Anterior cingulate cortex (tissue), 58 donors: ENCODE measurements at places on chromosomes 3 and 15.

- no peak for DNase-seq
These were observed 43.5 kb upstream of the UBE2E1 start for GRCh38 chr3:23762214-23762613.

- DNase-seq, result no peak
These were observed 64.6 kb upstream of the UBE2E1 start for GRCh38 chr3:23741036-23741706.

- no peak for DNase-seq
These were observed 25.0 kb downstream of the MITF start for GRCh38 chr3:69764121-69764741.

DNA sequence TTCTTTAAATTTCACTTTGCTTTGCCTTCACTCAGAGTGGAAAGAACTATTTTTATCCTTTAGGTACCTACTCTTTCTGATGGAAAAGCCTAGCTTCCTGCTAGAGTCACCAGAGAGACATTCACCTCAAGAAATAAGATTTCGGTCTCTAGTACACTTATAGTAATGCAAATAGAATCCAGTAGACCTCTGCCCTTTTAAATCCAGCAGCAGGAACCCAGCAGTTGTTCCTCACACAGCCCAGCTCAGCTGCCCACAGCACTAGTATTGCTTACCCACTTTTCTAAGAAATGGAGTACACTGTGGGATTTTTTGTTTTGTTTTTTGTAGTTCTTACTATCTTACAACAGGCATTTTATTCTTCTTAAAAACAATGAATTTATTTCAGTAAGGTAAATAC is 497.0 kb upstream of the CCDC54 start:
- DNase-seq, result no peak

- DNase-seq, result no peak
These were observed 35.3 kb downstream of the MUC20 start for GRCh38 chr3:195755791-195756676.

GRCh38 chr3:174547801-174548435 is 311.2 kb upstream of the NAALADL2 start:
- no peak for DNase-seq

- DNase-seq, result no peak
These were observed 30.8 kb downstream of the CCDC80 start for GRCh38 chr3:112610121-112610520.

GRCh38 chr3:130645261-130645660 is 101.4 kb downstream of the PIK3R4 start:
- no peak for DNase-seq

GRCh38 chr15:90231028-90232017 is 2.4 kb downstream of the CIB1 start:
- DNase-seq, result no peak
